ENCODE measurements at places on chromosomes 2 and 18.

DNA sequence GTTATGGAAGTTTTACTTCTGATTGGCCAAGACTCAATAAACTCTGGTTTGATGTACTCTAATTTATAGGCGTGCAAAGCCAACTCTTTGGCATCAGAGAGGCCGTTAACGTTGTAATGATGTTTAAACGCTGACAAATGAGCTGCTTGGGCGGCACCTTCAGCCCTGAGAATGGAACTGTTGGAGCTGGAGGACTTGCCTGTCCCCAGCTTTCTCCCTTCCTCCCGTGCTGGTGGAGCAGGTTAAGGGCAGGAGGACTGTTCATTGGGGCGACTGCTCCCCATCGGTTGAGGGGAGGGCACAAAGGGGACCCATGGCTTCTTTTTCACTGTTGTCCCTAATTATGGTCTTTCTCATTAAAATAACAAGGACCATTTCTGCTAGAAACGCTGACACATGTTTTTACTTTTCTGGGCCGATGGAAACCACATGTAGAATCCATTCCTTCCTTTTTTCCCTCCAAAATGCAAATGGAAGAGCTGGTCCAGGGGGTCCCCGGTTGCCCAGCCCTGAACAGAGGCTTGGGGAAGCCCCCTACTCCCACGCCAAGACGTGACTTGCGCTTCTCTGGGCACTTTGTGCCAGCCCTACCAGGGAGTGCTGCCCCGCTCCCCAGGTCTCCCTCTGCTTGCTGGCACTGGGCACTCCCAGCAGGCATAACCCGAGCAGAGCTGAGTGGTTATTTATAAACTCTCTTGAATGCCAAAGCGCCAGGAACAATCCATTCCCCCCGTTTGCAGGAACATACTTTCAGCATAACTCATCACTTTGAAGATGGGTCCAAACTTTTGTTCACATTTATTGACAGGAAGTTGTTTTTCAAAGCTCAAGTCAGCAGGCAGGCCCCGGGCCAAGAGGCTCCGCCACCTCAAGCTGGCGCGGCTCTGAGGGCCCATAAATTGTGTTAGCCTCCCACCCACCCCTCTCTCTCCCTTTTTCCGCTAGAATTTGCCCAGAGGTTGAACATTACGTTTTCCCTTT lies 170.1 kb downstream of the ASB1 start:
- no peak for DNase-seq

- DNase-seq = no peak
Measured at GRCh38 chr2:219325657-219326315, 6.8 kb downstream of the RESP18 start.

GRCh38 chr2:181441670-181442069 lies 15.5 kb upstream of the ITGA4 start:
- DNase-seq = no peak

DNA sequence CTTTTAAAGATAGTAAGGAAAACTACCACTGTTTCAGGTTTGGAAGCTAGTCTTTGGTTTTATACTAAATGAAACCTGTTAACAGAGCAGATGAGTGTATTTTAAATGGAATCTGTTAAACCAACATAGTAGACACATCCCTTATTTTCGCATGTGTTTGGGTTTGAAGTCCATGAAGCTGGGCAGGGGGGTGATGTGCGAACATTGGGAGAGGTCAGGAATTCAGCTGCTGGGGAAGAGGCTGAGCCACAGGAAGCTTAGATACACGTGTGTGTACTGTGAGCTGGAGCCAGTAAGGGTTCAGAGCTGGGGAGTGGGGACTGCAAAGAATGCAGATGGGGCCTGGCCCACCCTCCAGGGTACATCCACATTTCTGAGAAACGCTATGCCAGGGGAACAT lies 176.9 kb downstream of the VAPA start:
- DNase-seq = no peak

- no peak for DNase-seq
Measured at GRCh38 chr2:119590873-119591272, 46.6 kb downstream of the CFAP221 start.

DNA sequence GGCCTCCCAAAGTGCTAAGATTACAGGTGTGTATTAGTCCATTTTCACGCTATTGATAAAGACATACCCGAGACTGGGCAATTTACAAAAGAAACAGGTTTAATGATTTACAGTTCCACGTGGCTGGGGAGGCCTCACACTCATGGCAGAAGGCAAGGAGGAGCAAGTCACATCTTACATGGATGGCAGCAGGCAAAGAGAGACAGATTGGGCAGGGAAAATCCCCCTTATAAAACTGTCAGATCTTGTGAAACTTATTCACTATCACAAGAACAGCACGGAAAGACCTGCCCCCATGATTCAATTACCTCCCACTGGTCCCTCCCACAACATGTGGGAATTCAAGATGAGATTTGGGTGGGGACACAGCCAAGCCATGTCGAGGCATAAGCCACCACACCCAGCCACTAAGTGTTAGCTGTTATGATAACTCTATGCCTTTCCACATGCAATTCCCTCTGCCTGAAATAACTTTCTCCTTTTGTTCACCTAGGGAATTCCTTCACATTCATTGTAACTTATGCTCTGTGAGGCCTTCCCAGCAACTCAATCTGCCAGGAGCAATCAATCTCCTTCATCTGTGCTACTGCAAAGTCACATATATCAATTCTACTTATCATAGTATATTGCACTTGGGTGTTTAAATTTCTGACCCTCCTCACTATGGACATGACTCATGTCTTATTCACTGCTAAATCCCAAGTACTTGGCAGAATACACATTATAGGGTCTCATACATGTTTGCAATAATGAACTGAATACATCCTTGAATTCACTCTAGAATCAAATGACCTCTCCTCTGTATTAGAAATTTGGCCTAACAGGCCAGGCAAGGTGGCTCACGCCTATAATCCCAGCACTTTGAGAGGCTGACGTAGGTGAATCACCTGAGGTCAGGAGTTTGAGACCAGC lies 7.4 kb downstream of the MCEE start:
- no peak for DNase-seq

DNA sequence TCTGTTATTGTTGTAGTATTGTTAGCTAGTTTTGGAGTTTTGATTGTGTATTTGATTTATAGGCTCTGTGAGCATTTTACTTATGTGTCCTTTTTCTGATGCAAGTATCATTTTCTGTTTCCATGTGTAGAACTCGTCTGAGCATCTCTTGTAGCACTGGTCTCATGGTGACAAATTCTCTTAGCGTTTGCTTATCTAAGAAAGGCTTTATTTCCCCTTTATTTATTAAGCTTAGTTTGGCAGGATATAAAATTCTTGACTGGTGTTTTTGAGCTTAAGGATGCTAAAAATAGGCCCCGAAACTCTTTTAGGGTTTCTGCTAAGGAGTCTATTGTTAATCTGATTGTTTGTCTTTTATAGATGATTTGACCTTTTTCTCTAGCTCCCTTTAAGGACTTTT lies 57.6 kb upstream of the THUMPD2 start:
- no peak for DNase-seq

- DNase-seq = no peak
Measured at GRCh38 chr2:150214626-150215025, 272.8 kb downstream of the RND3 start.

DNA sequence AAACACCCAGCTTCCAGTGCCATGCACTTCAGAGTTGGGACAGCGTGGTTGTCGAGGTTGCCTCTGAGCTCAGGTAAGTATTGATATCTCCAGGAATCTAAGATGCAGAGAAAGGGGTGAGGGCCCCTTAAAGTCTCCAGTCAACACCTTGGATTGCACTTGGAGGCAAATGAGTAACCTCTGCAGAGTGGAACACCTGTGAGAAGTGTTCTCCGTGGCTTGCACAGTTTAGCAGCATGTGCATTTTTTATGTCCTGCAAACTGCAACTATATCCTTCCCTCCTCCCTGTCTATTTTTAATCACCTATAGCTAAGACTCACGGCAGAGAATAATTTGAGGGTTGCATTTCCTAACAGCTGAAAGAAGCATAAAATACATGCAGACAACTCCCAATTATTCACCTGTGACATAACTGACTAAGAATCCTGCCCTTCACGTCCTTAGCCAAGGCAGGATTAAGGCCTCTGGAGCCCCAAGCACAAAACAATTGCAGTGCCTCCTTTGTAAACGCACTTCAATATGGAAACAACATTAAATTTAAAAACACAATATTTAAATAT lies 1.6 kb upstream of the ZNF385B start:
- DNase-seq = no peak

- no peak for DNase-seq
Measured at GRCh38 chr2:219630770-219631405, 3.5 kb downstream of the SLC4A3 start.

GRCh38 chr2:175312137-175312536 lies 130.6 kb upstream of the ATP5MC3 start:
- no peak for DNase-seq

- DNase-seq = no peak
Measured at GRCh38 chr2:134603966-134604365, 114.8 kb downstream of the TMEM163 start.

DNA sequence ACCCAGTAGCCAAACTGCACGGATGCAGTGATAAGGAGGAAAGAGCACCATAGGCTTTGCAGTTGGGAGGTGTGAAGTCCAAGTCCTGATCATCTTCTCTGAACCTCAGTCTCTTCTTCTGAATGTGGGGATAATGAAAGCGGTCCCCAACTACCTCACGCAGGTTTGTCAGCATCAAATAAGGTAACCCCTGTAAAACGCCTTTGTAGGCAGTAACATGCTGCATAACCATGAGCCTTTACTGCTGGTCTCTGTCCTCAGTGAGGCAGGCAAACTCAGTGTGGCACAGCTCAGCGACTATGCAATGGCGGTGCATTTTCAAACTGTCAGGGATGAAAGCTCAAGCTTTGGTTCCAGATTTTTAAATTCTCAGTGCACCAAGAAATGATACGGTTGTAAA lies 46.1 kb downstream of the DNMT3A start:
- DNase-seq = no peak

DNA sequence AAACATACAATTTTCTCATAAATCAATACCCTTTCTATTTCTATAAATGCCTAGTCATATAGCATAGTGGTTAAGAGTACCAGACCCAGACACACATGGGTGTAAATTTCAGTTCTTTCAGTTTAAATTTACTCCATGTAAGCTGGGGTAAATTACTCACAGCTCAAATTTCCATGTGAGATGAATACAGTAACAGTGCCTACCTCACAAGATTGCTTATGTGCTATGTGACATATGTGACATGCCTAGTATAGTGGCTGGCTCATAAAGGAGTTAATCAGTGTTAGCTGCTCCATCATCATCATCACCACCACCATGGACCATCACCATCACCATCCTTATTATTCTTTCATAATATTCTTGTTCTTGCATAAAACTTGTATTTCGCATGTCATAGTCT lies 61.6 kb upstream of the CD302 start:
- no peak for DNase-seq

DNA sequence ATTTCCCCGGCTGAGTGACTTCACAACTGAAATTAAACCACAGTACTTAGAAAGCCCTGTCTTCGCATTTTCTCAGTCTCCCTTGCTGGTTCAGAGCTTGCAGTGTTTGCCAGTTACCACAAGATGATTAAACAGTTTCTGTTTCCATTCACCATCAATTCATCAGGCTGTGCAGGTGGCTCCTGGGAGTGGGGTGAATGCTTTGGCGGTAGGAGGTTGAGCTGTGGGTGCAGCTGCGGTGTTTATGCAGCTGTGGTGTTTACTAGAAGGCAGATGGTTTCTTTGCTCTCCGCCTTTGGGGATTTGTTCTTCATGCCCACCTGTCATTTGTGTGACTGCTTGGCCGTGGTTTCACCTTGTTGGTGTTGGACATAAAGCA lies 16.1 kb downstream of the ACOXL start:
- DNase-seq = no peak

- no peak for DNase-seq
Measured at GRCh38 chr18:23849141-23849540, 159.9 kb downstream of the LAMA3 start.

DNA sequence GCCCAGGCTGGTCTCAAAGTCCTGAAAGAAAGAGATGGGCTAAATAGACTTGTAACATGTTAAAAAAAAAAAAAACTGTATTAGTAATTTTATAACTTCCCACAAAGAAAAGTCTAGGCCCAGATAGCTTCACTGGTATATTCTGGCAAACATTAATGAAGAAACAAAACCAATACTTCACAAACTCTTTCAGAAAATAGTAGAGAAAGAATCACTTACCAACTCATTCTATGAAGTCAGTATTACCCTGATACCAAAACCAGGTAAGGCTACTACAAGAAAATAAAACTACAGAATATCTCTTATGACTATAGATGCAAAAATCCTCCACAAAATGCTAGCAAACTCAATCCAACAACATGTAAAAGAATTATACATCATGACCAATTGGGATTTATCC lies 59.9 kb upstream of the ODC1 start:
- no peak for DNase-seq

GRCh38 chr18:24270937-24271380 lies 126.7 kb downstream of the OSBPL1A start:
- DNase-seq = no peak

DNA sequence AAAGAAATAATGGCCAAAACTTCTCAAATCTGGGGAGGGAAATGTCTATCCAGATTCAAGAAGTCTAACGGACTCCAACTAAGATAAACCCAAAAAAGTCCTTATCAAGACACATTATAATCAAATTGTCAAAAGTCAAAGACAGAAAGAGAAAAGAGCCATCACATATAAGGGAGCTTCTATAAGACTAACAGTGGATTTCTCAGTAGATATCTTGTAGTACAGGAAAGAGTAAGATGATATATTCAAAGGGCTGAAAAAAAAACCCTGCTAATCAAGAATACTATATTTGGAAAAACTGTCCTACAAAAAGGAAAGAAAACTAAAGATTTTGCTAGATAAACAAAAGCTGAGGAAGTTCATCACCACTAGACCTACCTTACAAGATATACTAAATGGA lies 35.4 kb downstream of the TMEM247 start:
- no peak for DNase-seq

DNA sequence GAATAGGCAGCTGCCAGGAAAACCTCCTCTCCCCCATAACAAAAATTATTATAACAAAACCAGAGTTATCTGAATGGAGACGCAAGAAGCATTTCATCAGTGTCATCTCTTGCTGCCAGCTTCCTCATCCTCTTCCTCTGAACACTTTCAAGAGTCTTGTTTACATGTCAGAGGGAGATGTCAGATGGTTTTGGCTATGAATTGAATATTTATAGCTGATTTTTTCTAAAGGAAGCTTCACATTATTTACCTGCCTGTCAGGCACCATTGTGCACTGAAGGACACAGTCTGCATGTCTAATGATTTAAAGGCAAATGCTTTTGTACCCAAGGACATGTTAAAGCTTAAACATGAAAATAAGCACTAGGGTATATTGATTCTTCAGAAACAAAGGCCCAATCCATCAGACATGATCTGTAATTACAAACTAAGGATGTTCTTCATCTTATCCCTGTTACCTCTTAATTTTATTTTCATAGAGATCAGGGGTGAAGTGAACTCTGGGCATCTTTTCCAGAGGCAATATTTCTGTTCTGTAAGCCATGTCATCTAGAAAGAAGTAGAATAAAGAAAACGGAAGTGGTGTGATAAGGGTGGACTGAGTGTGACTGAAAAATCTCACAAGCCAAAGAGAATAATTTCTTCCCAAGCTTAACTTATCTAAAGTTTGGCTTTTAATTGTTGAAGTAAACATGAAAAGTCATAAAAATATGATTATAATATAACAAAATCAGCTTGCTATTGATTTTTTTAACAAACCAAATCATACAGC lies 168.7 kb downstream of the ANKRD44 start:
- no peak for DNase-seq

Measured in effector CD4-positive, alpha-beta T cell (primary cell).